ENCODE measurements at places on chromosomes 12 and 14.

DNA sequence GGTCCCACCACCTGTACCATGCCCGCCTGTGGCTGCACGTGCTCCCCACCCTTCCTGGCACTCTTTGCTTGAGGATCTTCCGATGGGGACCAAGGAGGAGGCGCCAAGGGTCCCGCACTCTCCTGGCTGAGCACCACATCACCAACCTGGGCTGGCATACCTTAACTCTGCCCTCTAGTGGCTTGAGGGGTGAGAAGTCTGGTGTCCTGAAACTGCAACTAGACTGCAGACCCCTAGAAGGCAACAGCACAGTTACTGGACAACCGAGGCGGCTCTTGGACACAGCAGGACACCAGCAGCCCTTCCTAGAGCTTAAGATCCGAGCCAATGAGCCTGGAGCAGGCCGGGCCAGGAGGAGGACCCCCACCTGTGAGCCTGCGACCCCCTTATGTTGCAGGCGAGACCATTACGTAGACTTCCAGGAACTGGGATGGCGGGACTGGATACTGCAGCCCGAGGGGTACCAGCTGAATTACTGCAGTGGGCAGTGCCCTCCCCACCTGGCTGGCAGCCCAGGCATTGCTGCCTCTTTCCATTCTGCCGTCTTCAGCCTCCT is 1.1 kb downstream of the INHBE start:
- DNase-seq, result no peak

- no peak for DNase-seq
Measured at GRCh38 chr14:72706485-72706884, 187.4 kb downstream of the DPF3 start.

DNA sequence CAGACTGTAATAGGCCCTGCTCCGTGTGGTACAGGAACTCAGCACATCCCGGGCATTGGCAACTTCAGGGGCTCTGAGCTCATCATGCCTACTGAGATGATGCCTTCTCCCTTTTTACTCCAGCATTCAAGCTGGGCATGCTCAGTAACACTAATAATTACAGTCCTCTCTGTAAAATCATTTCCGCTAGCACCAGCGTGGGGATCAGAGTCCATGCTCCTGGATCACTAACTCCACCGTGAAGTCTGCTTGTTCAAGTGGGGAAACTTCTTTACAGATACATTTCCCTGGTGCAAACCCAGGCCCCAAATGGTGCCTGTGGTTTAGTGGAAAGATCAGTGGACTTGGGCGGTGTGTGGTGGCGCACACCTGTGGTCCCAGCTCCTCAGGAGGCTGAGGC is 16.7 kb downstream of the CLSTN3 start:
- no peak for DNase-seq

GRCh38 chr14:79552778-79553177 is 658.5 kb downstream of the DIO2 start:
- DNase-seq, result no peak

GRCh38 chr14:99578541-99579101 is 25.4 kb downstream of the CCDC85C start:
- no peak for DNase-seq

- peak; percentile 5 for DNase-seq
Measured at GRCh38 chr12:67241482-67241881, 27.7 kb upstream of the CAND1 start.

GRCh38 chr14:64639340-64639821 is 64.8 kb upstream of the PLEKHG3 start:
- no peak for DNase-seq

GRCh38 chr14:61578745-61579144 is 116.6 kb upstream of the HIF1A start:
- no peak for DNase-seq

DNA sequence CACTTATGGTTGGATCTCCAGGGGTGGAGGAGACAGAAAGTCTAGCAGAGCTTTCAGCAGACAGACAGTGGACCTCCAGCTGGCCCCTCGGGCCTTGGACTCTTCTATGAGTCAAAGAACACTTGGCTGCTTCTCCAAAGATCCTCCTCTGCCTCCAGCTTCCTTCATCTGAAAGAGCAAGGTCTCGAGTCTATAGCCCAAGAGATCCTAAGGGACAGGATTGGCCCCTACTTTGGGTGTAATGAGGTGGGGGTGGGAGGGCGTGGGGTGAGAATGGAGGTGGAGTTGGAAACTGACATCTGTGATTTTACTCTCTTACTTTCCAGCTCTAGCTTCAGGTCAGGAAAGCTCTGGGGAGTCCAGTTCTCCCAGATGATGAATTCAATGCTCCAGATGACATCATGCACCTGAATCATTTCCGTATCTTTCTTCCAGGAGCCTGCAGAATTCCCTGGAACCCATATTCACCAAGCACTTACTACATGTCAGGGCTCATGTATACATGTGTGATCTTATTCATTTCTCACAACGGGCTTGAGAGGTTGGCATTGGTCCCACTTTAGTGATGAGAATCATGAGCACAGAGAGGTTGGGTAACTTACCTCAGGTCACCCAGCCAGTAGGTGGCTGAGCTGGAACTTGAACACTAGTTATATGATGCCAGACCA is 10.2 kb upstream of the PGF start:
- DNase-seq, result no peak

DNA sequence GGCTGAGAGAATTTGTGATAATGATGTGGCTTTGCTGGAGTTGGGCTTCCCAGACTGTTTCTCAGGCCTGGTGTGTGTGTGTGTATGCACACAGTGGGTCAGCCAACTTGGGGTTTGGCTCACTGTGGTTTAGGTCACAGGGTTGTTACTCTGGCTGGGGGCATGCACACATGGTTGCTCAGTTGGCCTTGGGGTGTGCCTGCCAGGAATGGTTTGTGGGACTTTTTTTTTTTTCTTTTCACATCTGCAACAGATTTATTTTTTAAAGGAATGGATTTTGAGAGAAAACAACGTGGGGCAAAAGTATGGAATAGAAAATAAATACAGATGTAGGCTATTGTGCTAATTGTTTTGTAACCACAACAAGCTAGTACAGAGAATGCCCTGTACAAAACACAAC is 25.0 kb upstream of the GTF2A1 start:
- no peak for DNase-seq

DNA sequence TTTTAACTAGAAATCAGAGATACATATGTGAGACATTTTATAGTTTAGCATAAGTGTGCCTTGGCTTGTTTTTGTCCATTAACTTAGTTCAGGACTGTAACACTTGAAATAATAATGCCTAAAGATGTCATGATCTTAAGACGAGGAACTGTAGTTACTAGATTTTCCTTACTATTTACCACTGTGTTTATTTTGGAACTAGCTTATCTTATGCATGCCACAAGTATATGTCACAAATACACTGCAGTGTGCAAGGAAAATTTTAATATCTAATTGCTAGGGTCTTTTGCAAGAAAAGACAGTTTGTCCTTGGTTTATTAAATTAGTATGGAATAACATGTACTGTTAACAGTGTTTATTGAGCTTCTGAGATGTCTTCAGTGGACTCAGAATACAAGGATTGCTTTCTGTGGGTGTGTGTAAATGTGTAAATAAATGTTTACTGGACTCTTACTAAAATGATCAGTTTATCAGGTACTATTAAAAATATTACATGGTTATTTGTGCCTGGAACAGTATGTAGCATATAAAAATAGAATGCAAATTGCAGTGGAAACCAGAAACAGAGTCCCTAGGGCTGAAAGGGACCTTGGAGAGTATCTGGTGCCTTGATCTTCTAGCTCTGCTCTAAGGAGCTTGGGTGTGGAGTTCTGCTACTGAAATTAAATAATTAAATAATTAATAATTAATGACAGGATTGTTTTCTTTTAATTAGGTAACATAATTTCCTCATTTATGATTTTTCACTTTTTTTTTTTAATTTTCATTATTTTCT is 58.1 kb downstream of the FGD4 start:
- DNase-seq, result no peak

GRCh38 chr14:77458249-77458950 is 507 bp downstream of the AHSA1 start:
- no peak for DNase-seq

DNA sequence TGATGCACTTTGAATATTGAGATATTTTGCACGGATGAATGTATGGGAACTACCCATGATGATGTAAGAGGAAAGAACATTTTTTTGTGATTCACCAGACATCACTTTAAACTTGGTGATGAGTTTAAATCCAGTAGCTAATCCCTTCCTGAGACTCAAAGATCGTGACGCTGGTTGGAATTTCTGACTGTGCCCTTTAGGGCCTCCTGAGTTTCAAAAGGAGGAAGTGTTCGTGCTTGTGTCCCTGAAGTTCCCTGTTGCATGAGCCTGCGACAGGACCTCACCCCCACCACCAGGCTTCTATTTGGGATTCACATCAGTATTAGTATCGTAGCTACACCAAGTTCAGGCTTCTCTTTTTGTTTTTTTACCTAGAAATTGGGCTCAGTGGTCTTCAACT is 18.6 kb upstream of the RIN3 start:
- DNase-seq, result no peak

- DNase-seq, result no peak
Measured at GRCh38 chr12:42144158-42144407, 591 bp downstream of the GXYLT1 start.

DNA sequence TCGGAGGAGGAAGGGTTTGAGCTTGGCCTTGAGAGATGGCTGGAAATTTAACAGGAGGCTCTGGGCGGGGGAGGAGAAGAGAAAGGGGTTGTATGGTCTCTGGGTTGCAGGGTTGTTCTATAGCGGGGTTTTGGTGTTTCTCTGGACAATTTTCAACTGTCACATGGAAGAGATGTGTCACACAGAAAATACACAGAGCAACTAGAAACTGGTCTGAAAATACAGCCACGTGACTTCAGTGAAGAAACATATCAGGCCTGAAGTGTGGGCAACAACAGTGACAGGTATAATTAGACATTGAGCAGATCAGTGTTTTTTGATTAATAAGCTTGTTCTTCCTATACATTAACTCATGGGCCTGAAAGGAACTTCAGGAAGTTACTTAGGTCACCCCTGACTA is 205.3 kb upstream of the HMGA2 start:
- no peak for DNase-seq

GRCh38 chr14:52998376-52999015 is 47.6 kb upstream of the FERMT2 start:
- DNase-seq, result peak; percentile 54

- DNase-seq, result no peak
Measured at GRCh38 chr12:62434494-62435302, 31.9 kb upstream of the MON2 start.

DNA sequence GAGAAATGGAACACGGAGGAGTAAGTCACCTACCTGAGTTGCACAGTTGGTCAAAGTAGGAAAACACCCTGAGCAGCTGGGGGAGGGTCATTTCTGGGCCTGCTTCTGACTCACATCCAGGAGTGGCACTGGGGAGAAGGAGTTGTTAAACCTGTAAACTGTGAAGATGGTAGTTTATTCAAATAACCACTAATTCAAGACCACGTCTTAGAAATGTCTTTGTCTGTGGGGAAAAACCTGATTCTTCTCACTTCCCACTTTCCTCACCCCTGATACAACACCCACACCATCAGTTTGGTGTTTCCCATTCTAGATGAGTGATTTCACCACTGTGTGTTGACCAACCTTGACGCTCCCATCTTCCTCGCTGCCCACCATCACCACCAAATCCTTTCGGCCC is 207.1 kb downstream of the ANO4 start:
- no peak for DNase-seq

GRCh38 chr12:26226629-26227360 is 31.4 kb downstream of the SSPN start:
- DNase-seq, result no peak

All from AG09309 (cell line).